Glomerular endothelial cell (primary cell): ENCODE measurements at places on chromosomes 4 and X. TPM values are rescaled to one million over a fixed set of nuclear protein-coding genes. Genes with fewer than 3 reads are reported as not detected.

The SPON2 gene
- 4.6 and 5.1 TPM in 2 replicates for total RNA-seq

DNA sequence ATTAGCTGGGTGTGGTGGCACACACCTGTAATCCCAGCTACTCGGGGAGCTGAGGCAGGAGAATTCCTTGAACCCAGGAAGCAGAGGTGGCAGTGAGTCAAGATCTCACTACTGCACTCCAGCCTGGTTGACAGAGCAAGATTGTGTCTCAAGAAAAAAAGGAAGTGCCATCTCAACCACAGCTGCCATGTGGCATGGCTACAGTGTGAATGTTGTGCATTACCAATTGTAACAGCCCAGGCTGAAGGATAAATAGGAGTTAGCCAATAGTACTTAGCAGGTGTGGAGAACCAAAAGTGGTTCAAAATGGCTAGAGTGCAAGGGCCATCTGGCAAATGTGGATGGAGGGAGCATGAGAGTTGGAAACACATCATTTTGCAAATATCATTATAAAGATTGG is 28.9 kb downstream of the SLC25A5 start:
- DNase-seq: no peak

The UBE2A gene
- 45.4 and 52.7 TPM in 2 replicates for total RNA-seq

DNA sequence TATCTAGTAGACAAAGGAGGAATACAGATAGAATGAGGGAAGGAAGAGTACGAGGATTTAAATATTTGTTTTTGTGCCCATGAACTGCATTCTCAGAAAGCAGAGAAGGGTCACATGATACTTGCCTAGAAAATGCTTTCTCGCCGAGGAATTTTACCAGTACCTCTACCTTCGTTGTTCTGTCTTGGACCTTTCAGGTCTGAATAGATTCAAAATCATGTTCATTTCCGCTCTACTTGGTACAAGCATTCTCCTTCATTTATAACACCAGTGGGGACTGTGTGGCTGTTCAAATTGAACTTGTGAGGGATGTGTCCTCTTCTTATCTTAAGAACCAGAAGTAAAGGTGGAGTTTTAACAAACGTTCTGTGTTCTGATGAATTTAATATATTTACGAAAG is 1.9 kb downstream of the USP38 start:
- no peak for DNase-seq

DNA sequence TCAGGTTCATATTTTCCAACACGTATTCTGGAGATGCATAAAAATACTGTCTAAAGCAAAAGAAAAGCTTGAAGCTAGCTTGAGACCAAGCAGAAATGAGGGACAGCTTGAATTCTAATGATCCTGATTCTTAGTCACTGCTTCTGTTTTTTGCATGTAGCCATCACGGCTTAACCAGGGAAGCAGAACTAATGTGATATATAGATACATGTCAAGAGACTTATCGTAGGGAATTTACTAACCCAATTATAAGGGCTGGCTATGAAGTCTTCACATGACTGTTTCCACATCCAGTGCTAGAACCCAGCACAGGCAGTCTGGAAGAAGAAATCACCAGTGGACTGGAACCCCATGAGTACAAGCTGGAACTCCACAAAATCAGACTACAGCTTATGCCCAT is 85.2 kb upstream of the SLIT2 start:
- DNase-seq: no peak

- DNase-seq: no peak
These were observed 3.0 kb upstream of the SPATA4 start for GRCh38 chr4:176198316-176198903.
